ENCODE measurements at places on chromosomes 2 and 18.

GRCh38 chr2:191811807-191812602 lies 34.9 kb downstream of the CAVIN2 start:
- DNase-seq, result peak; percentile 49

GRCh38 chr18:57542812-57543427 lies 43.6 kb downstream of the FECH start:
- DNase-seq, result no peak

DNA sequence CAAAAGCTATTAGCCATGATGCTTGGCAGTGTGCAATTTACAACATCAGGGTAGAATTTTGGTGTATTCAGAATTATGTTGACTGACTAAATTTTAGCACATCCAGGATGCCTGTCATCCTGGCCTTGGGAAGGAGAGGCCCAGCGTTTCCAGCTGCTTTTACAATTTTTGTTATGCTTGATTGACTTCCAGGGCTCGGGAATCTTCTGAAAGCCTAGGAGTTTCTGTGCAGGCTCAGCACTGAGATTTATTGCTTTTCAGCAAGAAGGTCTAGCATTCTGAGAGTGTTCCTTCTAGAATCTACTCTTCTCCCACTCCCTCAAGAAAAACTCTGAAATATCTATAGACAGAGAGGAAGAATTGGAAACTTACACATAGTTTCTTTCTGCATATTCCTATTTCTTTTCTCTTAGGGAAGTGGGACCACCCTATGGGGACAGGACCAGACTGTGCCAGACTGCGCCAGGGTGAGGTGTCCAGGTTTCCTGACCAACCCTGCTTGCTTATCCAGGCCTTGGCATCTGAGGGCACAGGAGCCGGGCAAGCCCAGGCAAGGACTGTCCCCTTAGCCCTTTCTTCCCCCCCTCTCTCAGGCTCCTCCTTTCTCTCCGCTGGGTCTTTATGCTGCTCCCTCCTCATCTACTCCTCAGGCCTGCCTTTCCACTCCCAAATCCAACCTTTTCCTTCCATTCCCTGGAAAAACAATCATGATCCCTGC lies 26.9 kb downstream of the MAIP1 start:
- no peak for DNase-seq

DNA sequence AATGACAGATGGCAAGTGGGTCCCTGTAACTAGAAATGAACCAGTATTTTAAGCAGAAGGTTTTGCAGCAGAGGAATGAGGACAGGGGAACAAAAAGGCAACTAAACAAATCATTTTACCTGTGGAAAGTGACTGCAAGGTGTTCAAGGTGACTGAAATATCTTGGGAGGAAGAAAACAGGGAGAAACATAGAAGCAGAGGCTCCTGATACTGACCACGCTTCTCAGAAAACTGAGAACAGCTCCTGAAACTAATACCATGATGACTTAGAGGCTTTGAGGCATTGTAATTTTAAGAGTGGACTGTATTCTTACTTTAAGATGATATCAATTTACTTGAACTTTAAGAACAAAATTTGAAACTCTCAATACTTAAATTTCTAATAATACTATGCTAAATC lies at the start of gene DYTN:
Gene DYTN, minus strand, starts transcription at position 101 of the 400 bp plus-strand sequence. CDS start 117 bp downstream, outside the sequence.
- no peak for DNase-seq

Measured in aorta (tissue), 5 donors.